SW 1271 (cell line): ENCODE measurements at places on chromosomes 12 and 14.

DNA sequence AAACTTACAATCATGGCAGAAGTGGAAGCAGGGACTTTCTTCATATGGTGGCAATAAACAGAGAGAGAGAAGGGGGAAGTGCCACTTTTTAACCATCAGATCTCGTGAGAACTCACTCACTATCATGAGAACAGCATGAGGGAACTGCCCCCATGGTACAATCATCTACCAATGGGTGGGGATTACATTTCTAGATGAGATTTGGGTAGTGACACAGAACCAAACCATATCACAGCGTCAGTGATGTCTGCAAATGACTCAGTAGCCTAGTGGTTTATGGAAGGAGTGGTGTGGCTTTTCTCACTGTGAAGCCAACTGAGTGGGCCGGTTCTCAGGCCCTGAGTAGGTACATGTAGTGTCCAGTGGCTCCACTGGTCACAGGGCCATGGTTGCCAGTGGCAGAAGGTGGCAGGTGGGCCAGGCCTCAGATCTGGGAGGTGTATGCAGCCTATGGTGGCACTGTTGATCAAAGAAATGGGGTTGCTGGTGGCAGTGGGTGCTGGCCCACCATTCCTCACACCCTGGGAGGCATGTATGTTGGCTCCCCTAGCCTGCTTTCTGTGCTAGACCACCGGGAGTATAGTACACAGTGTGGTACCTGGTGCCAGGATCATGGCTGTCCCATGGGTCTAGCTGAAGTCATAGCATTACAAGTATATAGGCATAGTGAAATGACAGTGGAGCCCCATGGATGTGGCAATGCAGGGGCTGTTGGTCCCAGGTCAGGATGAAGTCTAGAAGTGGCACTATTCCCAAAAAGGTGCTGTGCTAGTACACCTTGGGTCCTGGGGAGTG lies 191.9 kb downstream of the NUBPL start:
- no peak for DNase-seq

DNA sequence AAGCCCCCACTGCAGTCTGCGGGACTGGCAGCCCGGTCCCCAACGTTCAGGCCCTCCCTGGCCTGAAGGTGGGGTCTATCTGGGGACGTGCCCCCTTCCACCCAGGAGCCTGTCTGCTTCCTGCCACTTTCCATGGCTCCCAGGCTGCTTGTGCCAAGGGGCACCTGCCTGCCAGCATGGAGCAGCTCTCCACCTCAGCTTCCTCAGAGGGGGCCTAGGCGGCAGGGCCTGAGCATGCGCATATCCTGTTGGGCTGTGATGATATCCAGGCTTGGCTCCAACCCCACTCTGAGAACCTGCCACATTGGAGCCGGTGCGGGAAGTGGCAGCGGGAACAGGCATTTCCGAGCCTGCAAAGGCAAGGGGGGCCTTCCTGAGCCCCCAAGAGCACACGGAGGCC lies 57.4 kb downstream of the FUT8 start:
- no peak for DNase-seq

- peak; percentile 36 for DNase-seq
These were observed 59.2 kb upstream of the TSPAN8 start for GRCh38 chr12:71216725-71217579.

GRCh38 chr12:75672200-75672599 lies 160.8 kb upstream of the KRR1 start:
- DNase-seq: no peak

- DNase-seq: no peak
These were observed 1.1 kb downstream of the AVIL start for GRCh38 chr12:57817261-57817989.

DNA sequence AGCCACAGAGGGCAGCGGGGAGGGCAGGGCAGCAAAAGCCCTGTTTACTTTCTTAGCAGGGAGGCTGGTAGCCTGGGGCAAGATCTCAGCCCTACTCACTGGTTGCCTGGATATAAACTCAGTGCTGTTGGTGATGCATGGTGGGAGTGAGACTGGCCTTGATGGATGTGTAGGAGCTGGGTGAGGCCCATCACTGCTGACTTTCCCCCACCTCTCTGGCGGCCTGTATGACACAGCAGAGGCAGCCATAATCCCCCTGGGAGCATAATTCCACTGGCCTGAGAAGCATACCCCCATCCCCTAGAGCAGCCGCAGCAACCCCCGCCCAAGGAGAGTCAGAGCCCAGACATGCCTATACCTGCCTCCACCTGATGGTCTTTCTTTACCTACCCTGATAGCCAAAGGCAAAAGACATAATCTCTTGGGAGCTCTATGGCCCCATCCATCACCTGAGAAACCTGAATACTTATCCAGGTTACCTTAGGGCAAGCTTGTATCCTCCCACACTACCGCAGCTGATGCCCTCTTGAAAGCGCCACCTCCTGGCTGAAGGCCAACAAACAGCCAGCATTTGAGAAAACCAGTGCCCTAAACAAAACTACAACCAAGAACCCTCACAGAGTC lies 59.3 kb downstream of the DNAI7 start:
- no peak for DNase-seq

DNA sequence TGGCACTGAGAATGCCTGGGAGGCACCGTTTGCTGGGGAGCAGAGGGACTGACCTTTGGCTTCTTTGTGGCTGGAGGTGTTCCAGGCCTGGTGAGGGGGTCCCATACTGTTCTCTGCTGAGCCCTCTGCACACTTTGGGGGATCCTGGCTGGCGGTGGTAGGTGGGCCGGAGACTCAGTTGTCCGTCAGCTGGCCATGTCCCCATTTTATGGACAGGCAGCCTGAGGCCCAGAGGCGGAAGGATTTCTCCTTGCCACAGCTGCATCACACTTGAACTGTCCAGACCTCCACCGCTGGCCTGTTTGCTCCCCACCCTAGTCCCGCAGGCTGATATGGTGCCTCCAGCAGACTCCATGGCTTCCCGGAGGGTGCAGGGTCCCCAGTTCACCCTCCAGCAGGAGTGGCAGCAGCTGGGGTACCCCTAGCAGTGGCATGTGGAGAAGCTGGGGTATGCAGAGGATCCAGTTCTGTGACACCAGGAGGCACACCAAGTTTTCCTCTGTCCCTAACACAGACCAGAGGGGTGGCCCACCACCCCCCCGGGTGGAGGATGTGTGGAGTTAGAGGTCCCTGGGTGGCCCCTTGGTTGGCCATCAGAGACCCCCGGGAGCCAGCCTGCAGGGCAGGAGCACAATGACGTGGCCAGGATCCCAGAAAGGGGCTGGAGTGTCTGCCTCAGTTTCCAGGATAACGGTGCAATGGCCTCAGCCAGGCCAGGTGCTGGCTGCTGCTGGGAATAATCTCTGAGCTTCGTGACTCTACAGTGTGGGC lies 14.8 kb downstream of the SLC25A29 start:
- no peak for DNase-seq

GRCh38 chr12:112111931-112112330 lies 3.3 kb upstream of the NAA25 start:
- no peak for DNase-seq

DNA sequence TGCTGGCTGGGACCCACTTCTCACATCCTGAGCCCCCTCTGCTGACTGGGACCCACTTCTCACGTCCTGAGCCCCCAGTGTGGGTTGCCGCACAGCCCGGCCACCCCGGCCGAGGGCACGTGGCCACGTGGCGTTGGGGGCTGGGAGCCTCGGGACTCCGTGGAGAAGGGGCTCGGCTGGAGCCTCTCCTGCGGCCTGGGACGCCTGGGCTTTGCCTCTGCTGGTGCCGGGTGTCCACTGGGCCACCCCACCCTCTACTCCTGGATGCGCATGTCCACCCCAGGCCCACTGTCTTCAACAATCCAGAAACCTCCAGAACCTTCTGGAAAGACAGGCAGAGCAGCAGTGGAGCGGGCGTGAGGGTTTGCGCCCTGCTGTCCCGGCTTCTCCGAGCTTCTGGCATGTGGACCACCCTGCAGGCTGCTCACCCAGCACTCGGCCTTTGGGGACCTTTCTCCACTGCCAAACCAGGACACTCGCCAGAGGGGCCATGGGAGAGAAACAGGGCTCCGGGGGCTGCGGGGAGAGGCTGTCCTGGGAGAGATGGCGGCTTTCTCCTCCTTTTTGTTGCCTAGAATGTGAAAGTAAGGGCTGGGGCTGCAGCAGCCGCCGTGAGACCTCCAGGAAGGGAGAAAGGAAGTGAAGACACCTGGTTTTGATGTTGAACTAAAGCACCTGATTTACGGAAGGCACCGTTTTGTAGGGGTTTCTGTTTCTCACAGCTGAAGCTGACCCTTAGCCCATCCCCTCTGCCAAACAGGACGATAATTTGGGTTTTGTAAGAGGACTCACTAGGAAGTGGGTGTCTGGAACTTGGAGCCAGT lies 30.0 kb downstream of the NOC4L start:
- no peak for DNase-seq

DNA sequence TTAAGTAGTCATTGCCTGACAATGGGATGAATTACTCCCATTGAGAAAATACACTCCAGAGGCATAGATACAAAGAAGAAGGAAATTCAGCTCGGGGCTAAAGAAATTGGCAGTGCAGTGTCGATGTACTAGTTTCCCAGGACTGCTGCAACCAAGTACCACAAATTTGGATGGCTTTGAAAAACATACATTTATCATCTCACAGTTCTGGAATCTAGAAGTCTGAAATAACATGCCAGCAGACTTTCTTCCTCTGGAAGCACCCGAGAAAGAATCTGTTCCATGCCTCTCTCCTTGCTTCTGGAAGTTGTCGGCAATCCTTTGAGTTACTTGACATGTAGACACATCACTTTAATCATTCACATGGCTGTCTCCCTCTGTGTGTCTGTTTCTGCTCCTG lies 101.9 kb downstream of the TMTC3 start:
- no peak for DNase-seq

DNA sequence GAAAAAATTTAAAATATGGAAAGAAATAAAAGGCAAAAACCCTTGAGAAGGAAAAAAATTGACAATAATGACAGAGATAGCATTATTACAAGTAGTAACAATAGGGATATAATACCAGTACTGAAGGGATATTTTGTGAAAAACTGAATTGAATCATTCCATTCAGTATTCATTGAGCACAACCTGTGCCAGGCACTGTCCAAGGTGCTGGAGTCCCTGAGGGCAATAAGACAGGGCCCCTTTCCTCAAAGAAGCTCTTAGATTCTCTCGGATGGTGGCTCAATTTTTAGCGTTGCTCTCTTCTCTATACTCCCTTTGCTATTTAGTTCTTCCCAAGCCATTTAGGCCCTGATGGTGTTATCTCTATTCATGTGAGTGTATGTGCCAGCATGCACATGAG lies 34.3 kb upstream of the GAS2L3 start:
- no peak for DNase-seq

DNA sequence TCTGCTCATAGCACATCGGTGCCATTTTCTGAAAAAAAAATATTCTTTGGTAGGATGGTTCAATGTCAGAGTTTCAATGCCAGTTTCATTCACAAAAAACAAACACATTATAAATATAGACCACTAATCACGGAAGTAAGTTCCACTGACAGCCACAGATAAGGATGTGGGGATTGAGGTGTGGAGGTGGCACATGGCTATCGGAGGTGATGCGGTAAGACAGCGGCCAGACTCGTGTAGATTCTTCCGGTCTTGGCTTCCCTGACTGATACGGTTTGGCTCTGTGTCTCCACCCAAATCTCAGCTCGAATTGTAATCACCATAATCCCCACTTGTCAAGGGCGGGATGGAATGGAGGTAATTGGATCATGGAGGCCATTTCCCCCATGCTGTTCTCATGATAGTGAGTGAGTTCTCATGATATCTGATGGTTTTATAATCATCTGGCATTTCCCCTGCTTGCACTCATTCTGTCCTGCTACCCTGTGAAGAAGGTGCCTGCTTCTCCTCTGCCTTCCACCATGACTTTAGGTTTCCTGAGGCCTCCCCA lies 693.4 kb downstream of the VRK1 start:
- no peak for DNase-seq

- no peak for DNase-seq
These were observed 101.0 kb downstream of the TMEM132C start for GRCh38 chr12:128367961-128368360.

DNA sequence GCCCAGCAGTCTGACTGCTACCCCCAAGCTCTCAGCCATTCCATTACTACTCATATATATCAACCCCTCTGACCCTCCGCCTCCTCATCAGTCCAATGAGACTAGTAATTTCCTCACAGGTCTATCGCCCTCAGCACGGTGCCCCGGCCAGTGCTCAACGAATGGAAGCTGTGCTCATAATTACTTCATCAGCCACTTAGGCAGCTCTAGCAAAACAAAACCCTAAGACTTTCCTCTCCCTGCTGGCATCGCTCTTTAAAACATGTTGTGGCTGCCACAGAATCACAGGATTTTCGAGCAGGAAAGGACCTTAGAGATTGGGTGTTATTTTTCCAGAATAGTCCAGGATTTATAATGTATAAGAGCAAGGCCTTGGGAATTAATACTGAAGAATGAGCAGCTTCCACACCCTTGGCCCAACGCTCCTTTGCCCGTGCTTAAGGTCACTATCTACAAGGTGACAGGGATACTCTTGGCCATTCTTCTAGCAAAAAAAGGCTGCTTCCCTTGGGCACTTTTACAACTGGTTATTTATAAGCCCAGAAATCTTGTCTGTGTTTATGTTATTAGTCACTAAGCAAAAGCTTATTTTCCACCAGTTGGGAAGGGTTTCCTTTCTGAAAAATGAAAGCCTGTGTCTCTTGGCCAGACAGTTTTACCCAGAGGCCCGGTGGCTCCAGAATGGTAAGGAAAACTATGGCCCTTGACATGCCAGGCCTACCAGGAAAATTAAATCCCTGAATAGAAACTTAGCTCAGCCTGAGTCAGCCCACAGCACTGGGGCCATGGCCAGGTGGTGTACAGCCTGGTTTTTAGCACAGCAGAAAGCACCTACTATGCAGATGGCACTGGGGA lies 47.9 kb downstream of the NUAK1 start:
- no peak for DNase-seq
